ENCODE measurements at places on chromosomes 13 and 19.

DNA sequence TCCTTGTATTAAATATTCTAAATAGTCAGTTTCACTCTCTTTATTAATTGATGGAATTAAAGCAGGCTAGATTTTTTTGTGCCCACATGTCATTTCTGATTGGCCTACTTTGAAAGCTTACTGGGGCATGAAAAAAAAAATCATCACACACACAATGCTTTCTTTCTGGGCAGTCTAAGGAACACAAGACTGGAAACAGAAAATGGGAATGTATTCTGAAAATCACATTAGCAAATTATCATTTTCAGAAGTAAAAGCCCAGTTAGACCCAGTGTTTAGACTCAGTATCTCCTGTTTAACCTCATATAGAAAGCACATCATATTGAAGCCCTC is 339.4 kb downstream of the SPRY2 start:
- DNase-seq, result no peak

GRCh38 chr19:45767410-45767880 is 1.6 kb downstream of the SIX5 start:
- no peak for DNase-seq

DNA sequence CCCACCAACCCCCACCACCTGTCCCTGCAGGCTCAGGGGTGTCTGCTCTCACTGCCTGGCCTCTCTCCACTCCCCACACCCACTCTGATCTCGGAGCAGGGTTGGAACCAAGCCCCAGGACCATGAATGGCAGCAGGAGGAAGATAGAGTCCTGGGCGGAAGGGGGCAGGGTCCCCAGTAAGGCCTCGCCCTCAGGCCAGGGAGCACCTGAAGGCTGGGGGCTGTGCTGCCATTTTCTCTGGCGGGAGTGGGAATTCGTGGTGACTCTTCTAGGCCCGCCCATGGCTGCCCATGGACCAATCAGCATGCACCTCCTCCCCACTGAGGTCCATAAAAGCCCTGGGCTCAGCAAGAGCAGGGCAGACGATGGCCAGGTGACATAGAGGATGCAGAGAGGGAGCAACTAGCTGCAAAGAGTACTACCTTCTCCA is 25.0 kb downstream of the KBTBD6 start:
- DNase-seq, result no peak

DNA sequence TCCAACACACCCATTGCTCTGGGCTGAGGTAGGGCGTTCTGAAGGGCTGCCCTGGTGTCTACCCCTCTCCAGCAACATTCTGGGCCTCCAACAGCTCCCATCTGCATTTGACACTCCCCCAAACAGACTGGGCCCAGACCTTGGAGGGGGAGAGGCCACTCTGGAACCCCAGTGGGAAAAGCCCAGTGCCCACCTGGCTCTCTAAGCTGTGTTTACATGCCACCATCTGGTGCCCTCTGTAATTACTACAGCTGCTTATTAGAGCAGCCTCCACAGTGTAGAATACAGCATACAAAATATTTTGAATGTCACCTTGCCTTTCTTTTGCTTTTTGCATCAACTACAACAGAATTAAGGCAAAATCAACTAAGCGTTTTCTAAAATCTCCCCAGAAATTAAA is 35.8 kb upstream of the TM9SF2 start:
- DNase-seq, result no peak

DNA sequence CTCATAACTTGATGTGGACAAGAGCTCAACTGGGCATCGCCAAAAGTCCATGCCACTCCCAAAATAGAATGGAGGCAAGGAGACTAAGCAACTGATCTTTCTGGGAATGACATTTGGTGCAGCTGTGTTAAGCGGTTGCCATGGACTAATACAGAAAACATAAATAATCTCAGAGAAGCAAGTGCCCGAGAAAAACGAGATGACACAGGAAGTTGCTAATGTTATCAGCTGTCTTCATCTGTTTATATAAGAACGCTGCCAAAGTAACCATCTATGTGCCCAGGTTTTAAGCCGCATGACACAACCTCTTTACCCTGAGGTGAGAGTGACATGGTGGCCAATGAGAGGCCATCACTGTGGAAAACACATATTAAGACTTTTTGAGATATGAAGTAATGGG is 54.9 kb upstream of the SACS start:
- no peak for DNase-seq

- no peak for DNase-seq
Observed at GRCh38 chr13:111637365-111637764, 316.9 kb downstream of the TEX29 start.

DNA sequence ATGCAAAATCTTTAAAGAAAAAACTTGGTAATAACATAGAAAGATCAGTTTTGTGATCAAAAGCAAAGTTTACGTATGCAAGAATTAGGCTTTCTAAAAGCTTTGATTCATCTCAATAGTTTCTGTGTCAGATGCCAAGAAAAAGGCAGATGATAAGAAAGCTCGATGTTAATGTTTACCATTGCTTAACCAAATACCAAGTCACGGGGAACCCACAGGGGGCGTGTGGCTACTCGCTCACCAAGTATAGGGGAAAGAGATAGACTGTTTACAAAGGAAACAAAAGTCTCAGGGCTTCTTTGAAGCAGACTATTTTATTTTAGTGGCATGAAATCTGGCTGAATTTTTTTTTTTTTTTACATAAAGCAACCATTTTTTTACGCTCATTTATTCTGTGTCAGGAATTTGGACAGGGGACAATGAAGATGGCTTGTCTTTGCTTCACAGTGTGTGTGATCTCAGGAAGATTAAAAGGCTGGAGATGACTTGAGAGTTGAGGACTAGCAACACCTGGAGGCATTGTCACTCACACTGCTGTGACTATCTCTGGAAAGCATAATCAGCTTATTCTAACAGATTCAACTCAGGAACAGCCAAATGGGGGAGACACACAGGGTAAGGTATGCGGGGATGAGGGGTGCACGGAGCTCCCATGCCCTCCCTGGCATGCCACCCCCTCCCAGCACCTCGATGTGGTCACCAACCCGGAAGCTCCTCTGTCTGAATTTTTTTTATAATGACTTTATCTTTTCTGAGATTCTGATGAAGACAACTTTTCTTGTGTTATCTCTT is 24.9 kb downstream of the RCBTB1 start:
- no peak for DNase-seq

GRCh38 chr13:39684531-39685137 is 29.2 kb downstream of the COG6 start:
- no peak for DNase-seq

DNA sequence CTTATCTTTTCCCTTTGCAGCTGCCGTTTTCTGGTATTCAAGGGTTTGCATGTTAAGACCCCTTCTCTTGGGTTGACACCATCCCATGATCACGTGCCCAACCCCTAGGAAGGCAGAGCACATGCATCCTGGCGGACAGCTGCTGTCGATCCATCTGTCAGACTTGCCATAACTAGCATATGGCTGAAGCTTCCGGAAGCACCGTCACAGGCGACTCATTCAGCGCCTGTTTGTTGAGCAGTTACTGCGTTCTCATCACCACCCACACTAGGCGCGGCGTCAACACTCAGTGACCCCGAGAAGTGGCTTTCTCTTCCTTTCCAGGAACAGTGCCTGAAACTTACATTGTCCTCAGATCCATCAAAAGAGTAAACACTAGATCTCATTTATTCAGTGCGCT is 93.6 kb downstream of the SOX1 start:
- DNase-seq, result no peak

DNA sequence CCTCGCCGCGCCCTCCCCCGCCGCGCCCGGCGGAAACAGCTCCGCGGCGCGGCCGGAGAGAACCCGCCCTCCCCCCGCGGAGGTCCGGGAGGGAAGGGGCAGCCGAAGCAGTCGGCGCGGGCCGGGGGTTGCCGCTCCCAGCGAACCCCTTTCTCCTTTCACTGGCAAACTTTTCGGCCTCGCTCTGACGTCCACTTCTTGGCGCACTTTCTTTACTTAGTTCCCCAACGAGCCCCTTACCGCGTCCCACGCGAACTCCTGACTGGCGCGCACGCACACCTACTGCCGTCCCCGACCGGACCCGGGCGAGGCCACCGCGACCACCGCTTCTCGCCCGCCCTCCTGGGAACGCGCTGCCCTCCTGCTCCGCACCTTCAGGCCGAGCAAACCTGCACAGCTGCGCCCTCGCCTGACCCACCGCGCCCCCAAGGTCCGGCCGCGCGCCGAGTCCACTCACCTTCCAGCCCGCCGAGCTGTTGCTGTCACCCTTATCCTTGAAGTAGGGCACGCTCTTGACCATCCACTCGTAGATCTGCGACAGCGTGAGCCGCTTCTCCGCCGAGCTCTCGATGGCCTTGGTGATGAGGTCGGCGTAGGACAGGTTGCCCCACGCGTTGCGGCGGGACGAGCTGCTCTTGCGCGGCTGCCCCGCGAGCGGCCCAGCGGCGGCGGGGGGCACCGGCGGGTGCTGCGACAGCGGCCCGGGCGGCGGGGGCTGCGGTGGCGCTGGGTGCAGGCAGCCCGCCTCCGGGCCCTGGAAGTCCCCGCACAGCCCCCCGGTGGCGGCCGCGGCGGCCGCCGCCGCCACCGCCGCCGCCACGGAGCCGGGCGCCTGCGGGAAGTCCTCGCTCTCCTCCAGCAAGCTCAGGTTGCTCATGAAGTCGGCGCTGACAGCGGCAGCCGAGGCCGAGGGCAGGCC is 1.1 kb downstream of the FOXO1 start:
- DNase-seq, result no peak

DNA sequence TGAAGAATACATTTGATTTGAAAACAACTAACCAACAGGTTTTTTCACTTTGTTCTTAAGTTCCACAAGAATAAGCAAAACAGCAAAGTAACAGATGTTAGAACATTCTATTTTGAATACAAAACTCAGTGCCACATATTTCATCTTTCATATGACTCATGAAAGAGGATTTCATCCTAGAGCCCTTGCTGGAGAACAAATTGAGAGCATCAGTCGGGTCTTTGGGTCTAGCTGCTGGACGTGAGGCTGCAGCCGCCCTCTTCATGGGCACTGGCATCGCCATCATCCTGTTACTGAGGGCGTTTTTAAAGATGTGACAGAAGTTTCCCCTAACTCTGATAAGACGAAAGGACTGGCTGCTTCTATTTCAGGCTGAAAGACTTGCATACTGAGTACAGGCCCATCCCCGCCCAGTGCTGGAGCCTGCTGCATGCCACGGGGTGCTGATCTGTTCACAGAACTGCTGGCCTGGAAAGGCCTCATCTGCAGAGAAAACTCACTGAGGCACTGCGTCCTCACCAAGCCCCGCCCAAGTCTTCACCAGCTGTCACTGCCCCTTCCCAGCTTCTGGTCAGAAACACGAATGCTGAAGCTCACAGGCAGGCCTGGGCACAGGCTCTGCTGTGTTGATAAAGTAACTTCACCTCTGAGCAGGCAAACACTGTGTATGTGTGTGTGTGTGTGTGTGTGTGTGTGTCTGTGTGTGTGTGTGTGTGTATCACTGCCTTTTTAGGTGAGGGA is 101.4 kb downstream of the TUBGCP3 start:
- DNase-seq, result no peak

- DNase-seq, result no peak
Observed at GRCh38 chr13:98515818-98516465, 61.0 kb downstream of the STK24 start.

GRCh38 chr13:98189841-98190505 is 12.9 kb upstream of the RNF113B start:
- DNase-seq, result no peak

DNA sequence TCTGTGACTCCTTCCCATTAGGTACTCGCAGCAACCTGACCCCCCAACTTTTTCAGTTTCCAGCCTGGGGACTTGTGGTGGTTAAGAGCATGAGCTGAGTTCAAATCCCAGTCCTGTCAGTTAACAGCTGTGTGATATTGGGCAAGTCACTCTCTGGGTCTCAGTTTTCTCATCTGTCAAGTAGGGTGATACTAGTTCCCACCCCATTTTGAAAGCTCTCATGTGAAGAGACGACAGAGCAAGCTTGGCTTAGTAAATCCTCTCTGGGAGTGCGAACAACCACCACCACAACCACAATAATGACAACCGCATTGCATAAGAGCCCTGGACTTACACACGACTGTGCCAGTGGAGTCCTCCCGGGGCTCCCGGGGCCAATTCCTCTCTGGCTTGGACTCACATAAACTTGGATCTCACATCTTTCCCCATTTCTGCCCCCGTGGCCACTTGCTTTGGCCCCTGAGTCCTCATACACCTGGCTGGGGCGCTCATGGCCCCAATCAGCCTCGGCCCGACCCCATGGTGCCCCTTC is 454 bp downstream of the BLVRB start:
- no peak for DNase-seq

- no peak for DNase-seq
Observed at GRCh38 chr13:87131611-87132010, 539.6 kb upstream of the SLITRK5 start.

GRCh38 chr19:47730521-47730889 is 14.8 kb upstream of the NOP53 start:
- DNase-seq, result no peak

DNA sequence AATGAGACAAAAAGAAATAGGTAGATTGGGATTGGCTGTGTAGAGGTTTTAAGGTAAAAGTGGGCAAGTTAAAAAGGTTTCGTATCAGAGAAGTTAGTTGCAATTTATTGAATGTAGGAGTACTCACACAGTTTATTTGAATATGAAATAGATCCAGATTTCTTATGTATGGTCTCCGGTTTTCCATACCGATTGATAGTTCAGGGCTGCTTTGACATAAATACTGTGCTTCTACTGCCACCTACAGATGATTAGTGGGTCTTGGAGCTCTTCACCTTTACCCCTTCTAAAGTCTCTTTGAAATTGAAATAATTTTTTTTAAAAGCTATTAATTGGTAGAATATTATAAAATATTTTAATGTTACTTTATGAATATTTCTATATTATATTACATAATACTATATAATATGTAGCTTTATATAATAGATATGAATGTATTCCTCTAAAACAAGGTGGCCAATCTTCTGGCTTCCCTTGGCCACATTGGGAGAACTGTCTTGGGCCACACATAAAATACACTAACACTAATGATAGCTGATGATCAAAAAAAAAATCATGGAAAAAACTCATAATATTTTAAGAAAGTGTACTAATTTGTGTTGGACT is 7.7 kb upstream of the GPR18 start:
- DNase-seq, result no peak

DNA sequence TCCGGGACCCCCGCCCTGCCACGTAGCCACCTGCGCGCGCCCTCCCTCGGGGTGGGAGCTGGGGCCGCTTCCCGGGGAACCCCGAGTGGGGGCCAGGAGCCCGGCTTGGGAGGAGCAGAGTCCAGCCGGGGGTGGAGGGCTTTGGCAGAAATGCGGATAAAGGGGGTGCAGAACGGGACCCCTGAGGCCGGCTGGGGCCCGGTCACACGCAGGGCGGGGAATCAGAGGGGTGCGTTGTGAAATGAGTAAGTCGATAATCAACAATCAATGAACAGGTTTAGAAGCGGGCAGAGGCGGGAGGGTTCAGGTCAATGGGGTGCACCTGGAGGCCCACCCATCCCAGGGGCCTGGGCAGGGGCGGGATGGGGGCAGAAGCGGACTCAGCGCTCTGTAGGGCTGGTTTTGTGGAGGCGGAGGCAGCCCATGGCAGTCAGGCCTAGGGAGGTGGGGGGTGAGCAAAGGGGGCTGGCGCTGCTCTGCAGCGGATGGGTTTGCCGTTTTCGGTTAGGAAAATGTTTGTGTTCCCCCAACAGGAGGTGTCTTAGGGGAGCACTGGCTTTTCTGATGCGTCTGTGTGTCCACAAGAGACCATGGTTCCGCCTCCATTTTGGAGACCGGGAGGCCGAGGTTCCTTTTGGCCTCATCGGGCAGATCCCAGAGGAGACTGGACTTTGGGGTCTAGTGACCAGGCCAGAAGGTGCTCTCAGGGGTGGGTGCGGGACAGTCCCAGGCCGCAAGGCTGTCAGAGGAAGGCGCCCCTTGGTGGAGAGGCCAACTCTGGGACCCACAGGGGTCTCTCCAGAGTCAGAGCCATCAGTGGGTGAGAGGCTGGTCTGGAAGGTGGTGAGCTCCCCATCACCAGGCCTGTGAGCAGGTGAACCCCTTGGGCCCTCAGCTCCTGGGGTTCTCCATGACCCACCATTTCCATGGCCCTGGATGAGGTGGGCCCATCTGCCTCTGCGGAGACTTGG is 683 bp upstream of the DIRAS1 start:
- no peak for DNase-seq
